Frontal cortex (tissue), 4 donors: ENCODE measurements at places on chromosomes 4 and X.
A peak's percentile ranks its signal among the peaks of the same experiment; 100 is the strongest.

GRCh38 chrX:110734894-110735541 is 60.6 kb downstream of the CHRDL1 start:
- DNase-seq: no peak

DNA sequence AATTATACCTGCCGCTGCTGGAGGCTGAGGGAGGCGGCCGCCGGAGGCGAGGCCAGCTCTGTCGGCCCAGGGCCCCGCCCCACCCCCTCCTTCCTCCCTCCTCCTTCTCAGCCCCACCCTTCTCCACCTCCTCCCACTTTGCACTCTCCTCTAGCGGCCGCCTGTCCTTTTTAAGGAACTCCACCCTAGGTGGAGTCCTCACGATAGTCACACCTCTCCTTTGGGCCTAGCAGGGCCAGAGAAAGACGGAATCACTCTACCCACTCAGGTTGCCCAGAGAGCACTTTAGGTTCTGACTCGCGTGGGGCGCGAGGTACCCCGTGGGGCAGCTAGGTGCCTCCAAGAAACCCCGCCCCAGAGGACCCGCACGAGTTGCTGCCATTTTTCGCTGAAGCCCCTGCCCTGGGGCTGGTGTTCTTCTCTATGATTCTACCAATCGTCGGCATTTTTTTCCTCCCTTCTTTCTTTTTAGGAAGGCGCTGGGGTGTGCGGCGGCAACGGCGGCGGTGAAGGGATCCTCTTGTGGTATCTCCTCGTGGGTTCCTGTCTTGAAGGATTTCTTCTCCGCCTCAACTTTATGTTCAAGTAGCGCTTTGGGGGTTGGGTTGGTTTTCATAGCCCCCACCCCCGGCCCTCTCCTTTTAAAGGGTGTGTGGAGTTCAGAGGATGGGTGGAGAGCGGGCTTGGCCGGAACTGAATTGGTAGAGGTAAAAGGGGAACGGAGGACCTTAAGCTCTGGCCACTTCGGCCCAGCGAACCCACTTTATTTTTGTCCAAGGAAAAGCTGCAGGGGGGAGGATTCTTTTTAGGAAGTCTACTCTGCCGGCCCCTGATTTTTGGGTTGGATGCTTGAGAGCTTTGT is at the start of gene KLF8:
Gene KLF8, plus strand, starts transcription at position 136 of the 862 bp plus-strand sequence. CDS start 979 bp downstream, outside the sequence.
- no peak for DNase-seq

- DNase-seq: no peak
Observed at GRCh38 chr4:73801692-73802091, 34.8 kb upstream of the CXCL6 start.

GRCh38 chr4:102022343-102022742 is 231.8 kb downstream of the BANK1 start:
- no peak for DNase-seq

DNA sequence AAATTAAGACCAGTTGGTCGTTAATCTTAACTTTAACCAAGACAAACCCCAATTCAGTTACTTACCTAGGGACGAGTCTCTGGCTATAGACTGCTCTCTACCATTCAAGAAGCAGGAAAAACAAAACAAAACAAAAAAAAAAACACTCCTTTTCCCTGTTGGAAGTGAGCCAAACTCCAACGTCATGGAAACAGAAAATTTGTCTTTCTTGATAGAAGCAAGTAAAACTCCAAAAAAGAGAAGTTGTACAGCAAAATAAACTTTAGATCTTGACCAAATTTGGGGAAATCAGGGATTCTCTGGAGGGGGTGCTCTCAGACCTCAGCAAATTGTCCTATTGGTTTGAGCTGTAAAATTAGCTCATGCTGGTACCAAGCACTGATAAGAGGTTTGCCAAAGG is 3.7 kb downstream of the CNGA1 start:
- no peak for DNase-seq

DNA sequence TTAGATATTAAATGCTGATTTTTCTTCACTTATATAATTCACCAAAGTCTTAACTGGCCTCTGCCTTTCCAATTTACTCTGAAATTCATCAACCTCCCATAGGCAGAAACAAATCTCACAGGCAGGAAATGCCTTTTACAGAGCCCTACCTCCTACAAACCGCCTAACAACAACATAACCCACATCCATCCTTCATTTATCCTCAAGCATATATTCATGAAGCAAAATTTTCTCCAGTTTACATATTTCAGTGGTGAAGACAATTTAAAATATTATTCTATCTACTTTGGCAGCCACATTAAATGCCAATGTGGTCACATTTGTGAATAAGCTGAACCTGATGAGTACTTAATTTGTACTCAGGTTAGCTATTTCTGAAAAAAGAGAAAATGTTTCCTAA is 30.3 kb downstream of the SEPSECS start:
- DNase-seq: no peak

GRCh38 chr4:145840801-145841200 is 97.8 kb downstream of the ZNF827 start:
- DNase-seq: no peak

DNA sequence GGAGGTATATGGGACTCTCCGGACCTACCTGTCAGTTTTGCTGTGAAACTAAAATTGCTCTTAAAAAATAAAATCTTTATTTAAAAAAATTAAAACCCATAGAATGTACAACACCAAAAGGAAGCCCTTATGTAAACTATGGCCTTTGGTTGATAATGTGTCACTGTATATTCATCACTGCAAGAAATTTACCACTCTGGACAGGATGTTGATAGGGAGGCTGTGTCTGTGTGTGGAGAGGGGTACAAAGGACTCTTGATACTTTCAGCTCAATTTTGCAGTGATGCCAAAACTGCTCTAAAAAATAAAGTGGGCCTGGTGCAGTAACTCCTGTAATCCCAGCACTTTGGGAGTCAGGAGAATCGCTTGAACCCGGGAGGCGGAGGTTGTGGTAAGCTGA is 2.9 kb upstream of the ZMYM3 start:
- no peak for DNase-seq

- no peak for DNase-seq
Observed at GRCh38 chr4:17962171-17962570, 59.4 kb downstream of the LCORL start.

DNA sequence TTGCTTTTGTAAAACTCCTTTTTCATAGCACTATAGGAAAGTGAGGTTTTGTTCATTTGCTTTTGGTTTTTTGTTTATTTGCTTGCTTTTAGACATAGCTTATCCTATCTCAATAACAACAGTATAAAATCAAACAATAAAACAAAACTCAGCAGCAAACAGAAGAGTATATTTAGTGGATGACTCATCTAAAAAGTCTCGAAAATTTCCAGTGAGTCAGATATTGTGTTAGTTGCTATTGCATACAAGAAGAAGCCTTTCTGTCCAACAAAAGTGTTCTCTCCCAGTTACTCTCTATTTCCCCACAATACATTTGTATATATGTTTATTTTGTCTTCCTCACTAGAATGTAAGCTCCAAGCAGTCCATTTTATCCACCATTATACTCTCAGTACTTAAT is 36.0 kb upstream of the NPNT start:
- DNase-seq: peak; percentile 8

DNA sequence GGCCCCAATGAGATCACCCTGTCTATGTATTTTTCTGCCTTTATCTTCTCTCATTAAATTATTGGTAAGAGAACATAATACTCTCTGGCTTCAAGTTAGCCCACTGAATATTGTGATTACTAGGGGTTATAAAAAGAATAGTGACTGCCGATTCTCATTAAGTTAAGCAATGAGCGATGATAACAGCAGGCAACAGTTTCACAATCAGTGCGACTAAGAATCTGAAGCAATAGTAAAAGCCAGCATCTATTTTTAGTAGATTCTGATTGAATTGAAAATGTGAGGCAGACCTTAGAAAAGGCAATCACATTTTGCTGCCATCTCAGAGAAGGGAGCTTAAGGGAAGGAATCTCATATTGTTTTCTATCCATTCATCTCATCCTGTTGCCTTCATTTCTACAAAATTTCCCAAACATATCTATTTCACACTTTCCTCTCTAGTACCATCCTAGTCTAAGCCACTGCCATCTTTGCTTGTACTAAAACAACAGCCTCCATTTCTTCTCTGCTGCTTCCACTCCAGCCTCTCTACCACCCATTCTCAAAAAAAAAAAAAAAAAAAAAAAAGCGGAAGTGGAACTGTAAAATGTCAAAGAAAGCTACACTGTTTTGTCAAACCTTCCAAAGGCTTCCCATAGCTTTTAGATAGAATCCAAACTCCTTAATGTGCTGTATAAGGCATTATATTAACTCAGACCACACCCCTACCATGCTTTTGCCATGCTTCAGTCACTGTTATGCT is 17.4 kb downstream of the GABRA4 start:
- DNase-seq: no peak

DNA sequence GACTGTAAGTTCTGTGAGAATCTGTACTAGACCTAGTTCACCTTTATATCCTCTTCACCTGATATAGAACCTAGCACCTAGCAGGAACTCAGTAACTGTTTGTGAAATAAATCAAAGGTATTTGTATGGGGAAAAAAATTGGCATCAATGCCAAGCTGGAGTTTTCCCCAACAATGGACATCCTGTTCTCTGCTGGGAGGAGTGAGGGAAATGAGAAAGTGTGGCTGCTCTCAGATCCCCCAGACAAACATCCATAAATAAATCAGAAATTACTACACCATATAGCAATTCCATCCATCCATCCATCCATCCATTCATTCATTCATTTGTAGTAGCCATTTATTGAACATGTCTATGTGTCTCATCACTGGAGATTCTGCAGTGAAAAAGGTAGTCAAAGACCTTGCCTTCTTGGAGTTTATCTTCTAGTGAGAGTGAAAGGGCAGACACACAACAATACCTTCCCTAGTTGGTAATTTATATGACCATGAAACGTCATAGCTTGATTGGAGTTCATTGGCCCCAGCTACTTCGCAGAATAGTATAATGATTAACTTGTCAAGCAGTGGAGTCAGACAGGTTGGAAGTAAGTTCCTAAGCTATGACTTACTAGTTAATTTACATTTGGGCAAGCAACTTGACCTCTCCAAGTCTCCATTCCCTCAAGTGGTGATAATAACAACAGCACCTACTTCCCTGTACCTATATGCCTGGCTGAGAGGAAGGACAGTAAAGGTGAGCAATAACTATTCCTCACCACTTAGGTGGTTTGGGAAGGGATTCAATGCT is 98.7 kb upstream of the KIT start:
- no peak for DNase-seq

- DNase-seq: peak; percentile 27
Observed at GRCh38 chrX:115690511-115691216, 129.7 kb downstream of the PLS3 start.

DNA sequence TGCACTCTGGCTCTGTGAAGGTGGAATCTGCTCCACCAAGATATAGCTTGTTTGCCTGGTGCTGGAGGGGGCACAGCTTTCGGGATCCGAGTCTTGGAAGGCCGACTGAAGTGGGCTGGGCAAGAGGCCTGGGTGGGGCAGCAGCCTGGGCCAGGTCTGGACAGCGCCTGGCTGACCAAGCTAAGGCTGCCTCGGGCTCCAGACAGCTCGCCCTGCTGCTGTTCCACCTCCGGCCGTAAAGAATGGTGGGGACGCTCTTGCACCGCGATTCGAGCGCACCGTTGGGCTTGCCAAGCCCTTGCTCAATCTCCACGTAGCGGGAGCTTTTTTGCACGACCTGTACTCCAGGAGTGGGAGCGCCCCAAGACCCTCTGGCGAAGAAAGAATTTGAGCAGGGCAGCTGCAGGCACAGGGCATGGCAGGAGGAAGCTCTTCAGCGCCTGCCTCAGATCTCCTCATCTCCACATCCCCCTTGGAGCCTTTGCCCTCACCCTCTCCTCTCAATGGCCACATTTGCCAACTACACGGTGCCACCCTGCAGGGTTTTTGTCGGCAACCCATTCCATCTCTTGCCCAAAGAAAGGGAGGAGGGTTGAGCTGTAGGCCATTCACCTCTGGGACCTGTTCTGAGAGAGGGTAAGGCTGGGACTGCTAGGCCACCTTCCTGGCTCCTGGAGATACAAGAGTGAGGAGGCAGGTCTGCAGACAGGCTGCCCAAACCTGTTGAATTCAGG is 18.9 kb downstream of the CNGA2 start:
- no peak for DNase-seq

- DNase-seq: no peak
Observed at GRCh38 chr4:73481358-73481757, at the start of gene AFM. TSS of gene AFM (plus strand) at chr4:73481745. CDS start at chr4:73481776, 31 bp downstream.

- no peak for DNase-seq
Observed at GRCh38 chr4:43241104-43241503, 348.6 kb downstream of the GRXCR1 start.

DNA sequence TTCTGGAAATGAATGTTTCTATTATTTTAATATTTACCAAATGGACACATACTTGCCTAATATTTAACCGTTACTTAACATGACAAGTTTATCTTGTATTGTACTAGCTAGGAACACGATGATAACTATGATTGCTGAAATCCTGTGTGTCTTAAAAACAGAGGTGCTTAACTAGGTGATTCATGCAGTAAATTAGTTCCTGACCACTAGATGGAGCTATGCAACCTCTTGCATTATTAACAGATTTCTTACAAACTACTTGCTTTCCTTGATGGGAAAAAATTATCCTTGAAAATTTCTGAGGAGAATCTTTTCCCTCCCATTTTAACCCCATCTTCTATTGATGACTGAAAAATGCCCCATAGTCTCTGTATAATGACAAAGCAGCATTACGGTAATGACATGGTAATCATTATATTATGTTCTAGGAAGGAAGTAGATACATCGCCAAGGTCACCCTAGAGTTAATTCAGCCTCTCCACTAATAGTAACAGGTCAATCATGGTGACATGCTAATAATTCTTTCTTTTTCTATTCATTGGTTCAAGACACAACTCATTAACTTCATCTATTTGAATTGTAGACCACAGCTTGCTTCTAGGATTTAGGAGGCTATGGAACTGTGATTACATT is 844.2 kb downstream of the RAPGEF2 start:
- peak; percentile 8 for DNase-seq

DNA sequence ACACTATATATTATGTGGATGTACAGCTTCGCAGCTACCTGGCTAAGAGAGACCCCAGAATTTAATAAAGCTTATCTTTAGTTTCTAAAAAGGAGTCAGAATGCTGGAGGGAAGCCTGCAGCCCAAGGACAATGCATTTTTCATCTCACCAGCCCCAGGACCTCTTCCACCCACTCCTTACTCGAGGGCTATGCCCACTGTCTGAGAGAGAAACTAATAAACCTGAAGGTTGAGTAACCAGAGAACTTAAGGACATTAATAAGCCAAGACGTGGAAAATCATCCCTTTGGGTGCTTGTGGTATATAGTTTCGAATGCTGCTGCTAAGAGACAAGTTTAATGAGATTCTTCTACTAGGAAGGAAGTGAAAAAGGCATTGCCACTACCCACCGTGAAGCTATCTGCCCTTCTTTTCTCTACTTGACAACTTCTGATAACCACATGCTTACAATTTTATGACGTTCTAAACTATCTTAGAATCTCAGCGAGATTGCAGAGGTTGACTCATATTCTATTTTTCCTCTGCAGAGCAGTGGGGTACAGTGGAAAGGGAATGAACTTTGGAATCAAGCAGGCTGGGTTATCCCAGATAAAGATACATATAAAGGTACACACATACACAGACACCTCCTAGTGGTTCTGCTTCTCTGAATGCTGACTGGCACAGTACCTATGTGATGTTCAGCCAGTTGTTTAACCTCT is 3.3 kb downstream of the RELL1 start:
- no peak for DNase-seq

DNA sequence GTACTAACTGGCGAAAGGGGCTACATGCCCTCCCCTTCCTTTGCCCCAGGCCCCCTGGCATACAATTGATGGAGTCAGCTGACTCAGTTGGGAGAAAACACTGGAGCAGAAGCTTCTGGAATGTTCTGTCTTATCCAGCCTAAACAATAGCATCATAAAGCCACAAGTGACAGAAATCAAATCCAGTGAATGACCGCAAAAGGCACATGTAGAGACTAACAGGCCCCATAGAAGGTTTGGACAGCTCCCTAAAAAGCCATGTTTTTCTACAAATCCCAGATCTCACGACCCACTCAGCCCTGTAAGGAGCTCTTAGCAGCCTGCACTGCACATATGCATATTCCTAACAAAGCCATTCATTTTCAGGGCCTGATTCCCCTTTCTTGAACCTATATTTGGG is 25.1 kb downstream of the SCARB2 start:
- DNase-seq: no peak
